Activated CD4-positive, alpha-beta T cell treated with anti-CD3 and anti-CD28 coated beads for 36 hours (primary cell): ENCODE measurements at places on chromosomes 1 and 21. TPM values are rescaled to one million over a fixed set of nuclear protein-coding genes. Genes with fewer than 3 reads are reported as not detected.
A peak's percentile ranks its signal among the peaks of the same experiment; 100 is the strongest.

- H3K27me3 ChIP-seq, result no peaks in the 10 kb centered on the region
- no peak overlapping the region for H3K4me3 ChIP-seq
- no peaks in the 10 kb centered on the region for H3K4me1 ChIP-seq
- H3K27ac ChIP-seq, result no peak overlapping the region
Measured at GRCh38 chr1:163875200-163875926, 553.6 kb downstream of the NUF2 start.

The GJB5 gene
- not detected for total RNA-seq

GRCh38 chr1:214791961-214792360, 189.0 kb downstream of the CENPF start:
- no peaks in the 10 kb centered on the region for H3K36me3 ChIP-seq
- no peak overlapping the region for H3K27ac ChIP-seq
- H3K4me3 ChIP-seq, result no peak overlapping the region

The CFAP74 gene
- total RNA-seq, result 0.25 TPM

GRCh38 chr1:55555956-55556725, 341.0 kb upstream of the USP24 start:
- peaks cover 2% of the 10 kb centered on the region for H3K27me3 ChIP-seq
- H3K4me1 ChIP-seq, result no peaks in the 10 kb centered on the region
- no peaks in the 10 kb centered on the region for H3K36me3 ChIP-seq

- H3K36me3 ChIP-seq, result no peaks in the 10 kb centered on the region
- no peak overlapping the region for H3K4me3 ChIP-seq
- DNase-seq, result no peak
- H3K27me3 ChIP-seq, result no peaks in the 10 kb centered on the region
Measured at GRCh38 chr21:38171723-38172344, 85.0 kb upstream of the KCNJ15 start.

The LCE2A gene
- total RNA-seq, result not detected

GRCh38 chr21:44258056-44258725, 3.5 kb downstream of the DNMT3L start:
- H3K27me3 ChIP-seq, result peaks cover 4% of the 10 kb centered on the region
- H3K4me1 ChIP-seq, result no peaks in the 10 kb centered on the region
- no peak overlapping the region for H3K4me3 ChIP-seq
- no peaks in the 10 kb centered on the region for H3K36me3 ChIP-seq
- no peak for DNase-seq

GRCh38 chr21:43854773-43855633, 10.0 kb upstream of the AGPAT3 start:
- peak overlapping the region; percentile 9 for H3K4me3 ChIP-seq
- H3K36me3 ChIP-seq, result no peaks in the 10 kb centered on the region
- DNase-seq, result peak; percentile 78
- H3K4me1 ChIP-seq, result peaks cover 25% of the 10 kb centered on the region

DNA sequence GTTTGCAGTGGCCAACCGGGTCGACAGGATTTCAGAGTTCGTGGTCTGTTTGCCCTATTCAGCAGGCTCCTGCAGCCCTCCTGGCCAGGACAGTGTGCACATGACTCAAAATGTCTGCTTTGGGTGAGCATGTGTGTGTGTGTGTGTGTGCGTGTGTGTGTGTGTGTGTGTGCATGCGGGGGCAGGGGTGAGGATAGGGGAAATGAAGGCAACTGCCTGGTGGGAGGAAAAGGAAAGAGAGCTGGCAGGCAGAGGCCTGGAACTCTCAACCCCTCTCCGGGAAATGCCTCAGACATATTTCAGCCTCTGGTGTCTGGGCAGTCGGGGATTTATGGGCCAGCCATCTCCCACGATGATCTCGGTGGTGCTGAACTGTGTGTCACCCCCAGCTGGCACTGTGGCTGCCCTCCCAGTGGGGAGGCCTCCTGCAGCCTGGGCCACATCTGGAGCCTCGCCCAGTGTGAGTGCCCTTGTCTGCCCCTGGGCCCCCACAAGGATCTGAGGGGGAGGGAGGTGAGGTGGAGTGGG, 15.2 kb downstream of the CDCP2 start:
- H3K36me3 ChIP-seq, result no peaks in the 10 kb centered on the region
- no peaks in the 10 kb centered on the region for H3K4me1 ChIP-seq
- H3K27me3 ChIP-seq, result no peaks in the 10 kb centered on the region
- DNase-seq, result no peak

GRCh38 chr1:67708606-67709005, 23.6 kb downstream of the GADD45A start:
- no peaks in the 10 kb centered on the region for H3K4me1 ChIP-seq
- H3K36me3 ChIP-seq, result no peaks in the 10 kb centered on the region
- no peak overlapping the region for H3K27ac ChIP-seq
- no peak overlapping the region for H3K4me3 ChIP-seq
- DNase-seq, result no peak

The FCGR1A gene
- not detected for total RNA-seq

GRCh38 chr1:51189421-51190073, 46.5 kb upstream of the RNF11 start:
- H3K27ac ChIP-seq, result no peak overlapping the region
- peak; percentile 66 for DNase-seq
- no peaks in the 10 kb centered on the region for H3K27me3 ChIP-seq
- no peaks in the 10 kb centered on the region for H3K36me3 ChIP-seq

The EXTL1 gene
- total RNA-seq, result not detected

The TDRD5 gene
- not detected for total RNA-seq

The BCL2L15 gene
- 1.1 TPM for total RNA-seq

DNA sequence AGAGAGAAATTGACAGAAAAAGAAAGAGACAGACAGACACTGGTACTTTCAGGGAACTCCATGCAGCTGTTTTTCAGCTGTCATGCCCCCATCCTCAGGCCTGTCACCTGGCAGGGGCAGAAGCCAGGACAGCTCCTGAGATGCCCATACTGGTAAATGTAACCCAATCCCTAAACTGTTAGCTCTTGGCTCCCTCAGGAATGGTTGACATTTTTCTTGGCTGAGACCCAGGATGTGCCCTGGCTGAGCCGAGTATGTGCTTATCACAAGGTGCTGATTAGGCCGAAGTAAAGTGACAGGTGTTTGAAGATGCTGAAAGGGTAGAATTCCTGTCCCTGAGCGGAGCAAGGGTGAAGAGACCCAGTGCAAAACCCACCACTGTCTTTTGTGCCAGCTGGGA, 50.7 kb downstream of the PGM1 start:
- H3K27ac ChIP-seq, result no peak overlapping the region
- H3K4me1 ChIP-seq, result no peaks in the 10 kb centered on the region
- H3K36me3 ChIP-seq, result peaks cover 37% of the 10 kb centered on the region
- no peak overlapping the region for H3K4me3 ChIP-seq
- H3K27me3 ChIP-seq, result no peaks in the 10 kb centered on the region
- DNase-seq, result no peak

The LCE1E gene
- total RNA-seq, result not detected

The SLC22A15 gene
- total RNA-seq, result 0.25 TPM

The SSX2IP gene
- total RNA-seq, result 12.3 TPM

GRCh38 chr1:58060559-58061170, 485.9 kb downstream of the OMA1 start:
- no peaks in the 10 kb centered on the region for H3K36me3 ChIP-seq
- H3K27ac ChIP-seq, result no peak overlapping the region
- DNase-seq, result no peak
- H3K4me1 ChIP-seq, result no peaks in the 10 kb centered on the region

The SEMA6C gene
- 3.2 TPM for total RNA-seq

GRCh38 chr1:2906085-2906484, 104.6 kb upstream of the TTC34 start:
- H3K27me3 ChIP-seq, result no peaks in the 10 kb centered on the region
- H3K4me1 ChIP-seq, result no peaks in the 10 kb centered on the region
- DNase-seq, result no peak
- no peaks in the 10 kb centered on the region for H3K36me3 ChIP-seq
- H3K4me3 ChIP-seq, result no peak overlapping the region
- H3K27ac ChIP-seq, result no peak overlapping the region

The SPRR1A gene
- total RNA-seq, result not detected
